ENCODE measurements at places on chromosomes 5 and 9. TPM values are rescaled to one million over a fixed set of nuclear protein-coding genes. Genes with fewer than 3 reads are reported as not detected.

- DNase-seq = no peak
Measured at GRCh38 chr9:76352026-76352620, 42.1 kb downstream of the RFK start.

Gene PCDHGB4
- 3.1 TPM for total RNA-seq

GRCh38 chr5:127988146-127988760, 95.3 kb upstream of the SLC12A2 start:
- DNase-seq = no peak

DNA sequence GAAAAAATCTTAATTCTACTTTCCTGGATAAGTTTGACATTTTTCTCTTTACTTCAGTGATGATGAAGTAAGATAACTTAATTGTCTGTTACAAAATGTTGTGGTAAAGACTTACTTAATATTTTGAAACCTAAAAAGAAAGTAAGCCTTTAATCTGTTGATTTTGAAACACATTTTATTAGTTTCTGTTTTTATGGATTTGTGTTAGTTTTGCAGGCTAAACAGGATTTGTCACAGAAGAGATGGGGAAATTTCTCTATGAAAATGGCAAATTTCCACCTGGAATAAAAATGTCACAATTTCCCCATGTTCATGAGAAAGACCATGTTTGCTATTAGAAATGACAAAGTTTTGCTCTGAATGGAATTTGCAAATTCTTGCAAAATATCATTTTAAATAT, 237.1 kb downstream of the RFX3 start:
- no peak for DNase-seq

Gene EDIL3
- 4.2 TPM for total RNA-seq

Gene GPX3
- 26.7 TPM for total RNA-seq

GRCh38 chr9:25691786-25692185, 13.5 kb upstream of the TUSC1 start:
- no peak for DNase-seq

DNA sequence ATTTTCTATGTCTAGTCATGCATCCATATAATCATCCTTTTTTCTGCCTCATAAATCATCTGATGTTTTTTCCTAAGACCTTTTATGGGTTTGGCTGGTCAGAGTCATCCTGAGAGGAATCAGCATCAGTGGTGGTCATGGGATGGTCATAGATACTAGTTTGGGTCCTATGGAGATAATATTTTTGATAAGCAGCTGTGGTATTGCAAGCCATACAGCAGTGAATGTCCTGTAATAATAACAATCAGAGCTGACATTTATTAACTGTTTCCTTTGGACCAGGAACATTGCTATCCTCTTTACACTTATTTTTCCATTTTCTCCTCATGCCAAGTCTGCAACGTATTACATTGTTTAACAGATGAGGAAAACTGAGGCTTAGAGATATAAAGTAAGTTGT, 83.1 kb downstream of the TEX10 start:
- DNase-seq = no peak

Gene GZMA
- total RNA-seq = 0.84 TPM

Gene SIT1
- total RNA-seq = not detected

Gene MELK
- total RNA-seq = 0.75 TPM

- DNase-seq = no peak
Measured at GRCh38 chr9:105994970-105995369, 300.6 kb downstream of the TMEM38B start.

DNA sequence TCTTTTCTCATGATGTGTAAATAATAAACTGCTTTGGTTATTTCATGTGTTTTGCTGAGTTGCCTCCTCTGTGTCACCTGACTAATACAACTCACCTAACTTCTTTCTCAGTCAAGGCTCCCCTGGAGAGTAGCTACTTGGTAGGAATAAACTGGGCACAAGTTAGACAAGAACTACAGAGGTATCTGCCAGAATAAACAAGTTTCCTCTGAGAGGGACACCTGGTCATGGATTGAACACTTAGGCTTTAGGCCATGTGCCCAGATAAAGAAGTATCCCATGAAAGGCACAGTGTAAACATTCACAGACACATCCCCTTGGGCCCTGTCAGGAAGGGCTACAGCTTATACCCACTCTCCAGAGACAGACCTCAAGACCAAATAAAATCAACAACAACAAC, 532.5 kb downstream of the KIF4B start:
- DNase-seq = no peak

Gene ENTPD2
- total RNA-seq = 2.1 TPM

DNA sequence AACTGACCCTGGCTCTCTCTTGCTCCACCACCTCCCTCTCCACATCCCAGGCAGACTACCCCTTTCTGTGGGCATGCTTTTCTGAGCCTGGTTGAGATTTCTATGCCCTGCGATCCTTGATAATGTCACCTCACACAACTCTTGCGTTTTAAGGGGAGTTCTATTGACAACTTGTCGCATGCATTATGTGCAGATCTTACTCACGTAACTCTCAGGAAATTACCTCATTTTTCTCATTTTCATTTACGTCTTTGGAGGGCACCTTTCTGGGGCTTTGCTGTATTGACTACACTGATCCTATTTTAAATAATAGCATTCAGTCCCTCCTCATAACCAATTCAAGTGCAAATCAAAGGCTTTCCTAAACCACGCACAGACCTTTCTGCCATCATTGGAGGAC, 140.4 kb upstream of the WWC1 start:
- no peak for DNase-seq

GRCh38 chr5:103094737-103095136, 25.2 kb downstream of the GIN1 start:
- no peak for DNase-seq

DNA sequence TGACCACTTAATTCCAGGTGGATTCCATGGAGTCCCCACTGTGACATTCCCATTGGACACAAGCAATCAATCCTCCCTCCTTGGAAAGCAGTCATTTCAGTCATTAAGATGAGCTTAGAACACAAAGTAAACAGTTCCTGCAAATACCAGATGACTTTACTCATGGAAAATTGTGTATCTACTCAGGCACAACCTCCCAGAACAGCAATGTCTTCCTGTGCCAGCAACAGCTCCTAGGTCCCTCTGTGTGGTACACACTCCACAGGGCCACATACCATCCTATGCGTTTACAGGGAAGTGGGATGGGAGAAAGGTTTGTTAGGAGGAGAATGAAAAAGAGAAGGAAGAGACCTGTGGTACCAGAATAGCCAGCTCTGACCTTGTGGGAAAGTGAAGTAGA, 53.7 kb downstream of the MTMR12 start:
- DNase-seq = no peak

DNA sequence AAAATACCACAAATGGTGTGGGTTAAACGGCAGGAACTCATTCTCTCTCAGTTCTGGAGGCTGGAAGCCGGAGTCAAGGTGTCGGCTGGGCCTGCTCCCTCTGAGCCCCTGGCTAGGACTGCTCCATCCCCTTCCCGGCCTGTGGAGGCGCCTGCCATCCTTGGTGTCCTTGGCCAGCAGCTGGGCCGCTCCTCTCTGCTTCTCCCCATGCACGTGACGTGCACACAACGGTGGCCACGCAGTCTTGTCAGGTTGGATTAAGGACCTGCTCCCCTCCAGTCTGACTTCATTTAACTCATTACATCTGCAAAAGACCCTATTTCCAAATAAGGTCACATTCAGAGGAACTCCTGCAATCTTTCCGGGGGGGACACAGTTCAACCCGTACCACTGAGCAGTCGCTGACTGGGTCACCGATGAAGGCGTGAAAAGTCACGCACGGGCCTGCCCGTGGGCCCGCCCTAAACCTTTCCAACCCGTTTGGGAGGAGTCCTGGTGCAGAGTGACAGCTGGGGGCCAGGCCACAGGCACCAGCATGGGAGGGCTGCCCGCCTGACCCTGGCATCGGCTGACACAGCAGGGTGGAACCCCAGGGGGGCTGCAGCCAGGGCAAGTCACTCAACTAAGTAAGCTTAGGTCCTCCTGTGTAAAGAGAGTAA, 135.2 kb downstream of the COL23A1 start:
- DNase-seq = no peak

GRCh38 chr9:99296291-99296951, 74.3 kb downstream of the SEC61B start:
- DNase-seq = peak; percentile 55

Data from pancreas (tissue), 10 donors.